ENCODE measurements at places on chromosomes 6 and 20.

GRCh38 chr6:141105481-141105880 lies 1027.2 kb upstream of the GJE1 start:
- no peak for DNase-seq

DNA sequence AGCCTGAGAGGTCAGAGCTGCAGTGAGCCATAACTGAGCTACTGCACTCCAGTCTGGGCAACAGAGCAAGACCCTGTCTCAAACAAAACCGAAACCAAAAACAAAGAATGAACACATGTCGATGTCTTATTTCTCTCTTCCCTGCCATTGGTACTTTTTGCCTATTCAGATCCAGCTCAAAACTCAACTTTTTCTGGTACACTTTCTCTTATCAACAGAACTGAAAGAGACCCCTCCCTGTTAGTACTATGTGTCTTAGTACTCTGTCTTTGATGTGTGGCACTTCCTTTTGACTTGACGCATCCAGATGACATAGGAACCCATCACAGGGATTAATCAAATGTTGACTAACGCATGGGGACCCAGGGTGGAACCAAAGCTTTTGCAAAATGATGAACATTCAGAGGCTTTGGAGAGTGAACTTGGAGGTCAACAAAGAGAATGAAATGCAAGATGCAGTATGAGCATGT lies 44.8 kb downstream of the AKAP12 start:
- DNase-seq: no peak

- DNase-seq: no peak
Measured at GRCh38 chr6:81984599-81984998, 232.1 kb upstream of the TENT5A start.

DNA sequence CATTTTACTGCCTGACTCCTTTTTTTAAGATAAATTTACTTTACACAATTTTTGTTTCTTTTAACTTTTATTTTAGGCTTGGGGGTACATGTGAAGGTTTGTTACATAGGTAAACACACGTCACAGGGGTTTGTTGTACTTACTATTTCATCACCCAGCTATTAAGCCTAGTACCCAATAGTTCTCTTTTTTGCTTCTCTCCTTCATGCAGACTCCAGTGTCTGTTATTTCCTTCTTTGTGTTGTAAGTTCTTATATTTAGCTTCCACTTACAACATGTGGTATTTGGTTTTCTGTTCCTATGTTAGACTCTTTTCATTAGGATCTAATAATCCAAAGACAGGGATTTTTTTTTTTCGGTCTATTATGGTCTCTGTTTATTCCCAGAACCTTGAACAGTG lies 83.5 kb upstream of the CCN6 start:
- no peak for DNase-seq

- DNase-seq: no peak
Measured at GRCh38 chr6:79666634-79667033, 35.5 kb downstream of the SH3BGRL2 start.

GRCh38 chr6:152983637-152984512 lies 1.0 kb upstream of the FBXO5 start:
- DNase-seq: peak; percentile 23

DNA sequence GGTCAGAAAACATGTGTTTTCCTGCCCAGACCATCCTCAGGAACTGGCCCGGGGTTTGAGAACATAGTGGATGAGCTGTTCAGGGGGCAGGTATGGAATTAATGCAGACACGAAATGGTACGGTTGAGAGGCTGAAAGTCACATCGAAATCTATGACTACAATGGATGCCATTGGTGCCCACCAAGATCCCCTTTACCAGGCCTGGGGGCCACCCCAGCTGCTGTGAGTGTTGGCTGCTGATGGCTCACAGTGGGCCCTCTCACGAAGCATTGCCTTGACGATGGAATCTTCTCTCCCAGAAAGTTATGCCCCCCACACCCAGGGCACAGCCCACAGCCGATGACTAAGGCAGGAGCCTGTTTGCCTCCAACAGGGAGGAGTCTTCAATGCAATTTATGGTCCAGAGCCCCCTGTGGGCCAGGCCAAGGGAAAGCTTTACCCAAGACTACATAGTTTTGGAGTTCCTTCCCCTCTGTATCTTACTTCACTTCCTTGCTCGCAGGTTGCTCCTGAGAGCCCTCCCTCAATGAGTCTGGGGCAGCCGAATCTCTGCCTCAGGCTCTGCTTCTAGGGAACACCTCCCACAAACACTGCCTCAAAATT lies 92.6 kb downstream of the BFSP1 start:
- no peak for DNase-seq

- no peak for DNase-seq
Measured at GRCh38 chr6:121823437-121823851, 388.0 kb downstream of the GJA1 start.

GRCh38 chr6:6657085-6657819 lies 68.7 kb downstream of the LY86 start:
- no peak for DNase-seq

- no peak for DNase-seq
Measured at GRCh38 chr6:157974967-157975366, 6.7 kb upstream of the SYNJ2 start.

DNA sequence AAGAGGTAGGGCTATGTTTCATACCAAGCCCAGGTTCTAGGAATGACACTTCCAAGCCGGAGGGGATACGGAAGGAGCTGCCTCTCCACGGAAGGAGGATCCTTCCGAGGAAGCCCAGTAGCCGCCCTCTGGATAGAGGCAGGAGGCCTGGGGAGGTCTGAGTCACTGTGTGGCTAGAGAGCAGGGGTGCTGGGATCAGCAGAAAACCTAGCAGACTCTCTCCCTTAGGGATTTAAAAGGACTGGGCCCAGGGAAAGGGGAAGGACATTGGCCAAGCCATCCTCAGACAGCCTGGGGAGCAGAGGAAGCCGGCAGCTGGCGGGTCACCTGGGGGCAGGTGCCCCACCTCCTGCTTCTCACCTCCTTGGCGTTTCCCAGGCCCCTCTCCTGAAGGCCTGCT lies 36.6 kb upstream of the NFATC2 start:
- DNase-seq: no peak

DNA sequence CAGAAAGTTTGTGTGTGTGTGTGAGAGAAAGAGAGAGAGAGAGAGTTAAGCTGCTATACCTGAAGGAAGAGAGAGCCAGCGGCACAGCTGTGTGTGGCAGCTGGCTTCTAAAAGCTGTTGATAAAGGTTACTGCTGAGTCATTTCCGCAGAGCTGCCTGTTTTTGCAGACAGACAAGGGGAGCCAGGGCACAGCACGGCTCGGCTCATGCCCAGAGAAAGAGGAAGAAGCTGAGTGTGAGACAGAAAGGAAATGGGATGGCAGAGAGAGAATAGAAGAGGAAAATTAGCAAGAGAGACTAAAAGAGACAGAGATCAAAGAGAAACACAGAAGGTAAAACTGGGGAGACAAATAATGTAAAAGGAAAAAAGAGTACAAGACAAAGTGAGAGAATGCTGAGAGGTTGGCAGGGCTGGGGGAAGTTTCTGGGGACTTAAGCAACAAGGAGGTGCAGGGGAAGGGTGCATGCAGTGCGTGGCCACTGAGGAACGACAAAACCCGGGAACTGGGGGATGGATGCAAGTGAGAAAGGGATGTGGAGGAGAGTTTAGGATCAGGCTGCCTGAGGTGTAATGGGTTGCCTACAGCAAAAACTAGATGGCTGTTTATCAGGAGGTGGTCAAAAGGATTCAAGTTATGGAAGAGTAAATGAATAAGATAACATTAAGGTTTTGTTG lies 22.7 kb downstream of the HLA-A start:
- DNase-seq: peak; percentile 44

DNA sequence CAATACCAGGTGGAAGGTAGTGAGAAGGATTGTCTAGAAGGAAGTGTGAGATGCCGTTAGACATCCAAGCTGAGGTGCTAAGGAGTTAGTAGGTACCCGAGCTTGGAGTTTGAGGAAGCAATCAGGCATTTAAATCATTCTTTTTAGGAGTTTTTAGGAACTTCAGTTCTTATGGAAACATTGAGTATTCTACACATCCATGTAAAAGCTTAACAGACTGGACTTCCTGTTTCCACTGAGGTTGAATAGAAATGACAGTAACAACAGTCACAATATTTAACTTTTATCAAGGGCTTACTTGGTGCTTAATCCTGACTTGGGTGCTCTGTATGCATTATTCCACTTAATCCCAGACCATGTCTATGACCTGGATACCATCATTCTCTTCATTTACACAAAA lies 136.4 kb downstream of the UST start:
- no peak for DNase-seq

DNA sequence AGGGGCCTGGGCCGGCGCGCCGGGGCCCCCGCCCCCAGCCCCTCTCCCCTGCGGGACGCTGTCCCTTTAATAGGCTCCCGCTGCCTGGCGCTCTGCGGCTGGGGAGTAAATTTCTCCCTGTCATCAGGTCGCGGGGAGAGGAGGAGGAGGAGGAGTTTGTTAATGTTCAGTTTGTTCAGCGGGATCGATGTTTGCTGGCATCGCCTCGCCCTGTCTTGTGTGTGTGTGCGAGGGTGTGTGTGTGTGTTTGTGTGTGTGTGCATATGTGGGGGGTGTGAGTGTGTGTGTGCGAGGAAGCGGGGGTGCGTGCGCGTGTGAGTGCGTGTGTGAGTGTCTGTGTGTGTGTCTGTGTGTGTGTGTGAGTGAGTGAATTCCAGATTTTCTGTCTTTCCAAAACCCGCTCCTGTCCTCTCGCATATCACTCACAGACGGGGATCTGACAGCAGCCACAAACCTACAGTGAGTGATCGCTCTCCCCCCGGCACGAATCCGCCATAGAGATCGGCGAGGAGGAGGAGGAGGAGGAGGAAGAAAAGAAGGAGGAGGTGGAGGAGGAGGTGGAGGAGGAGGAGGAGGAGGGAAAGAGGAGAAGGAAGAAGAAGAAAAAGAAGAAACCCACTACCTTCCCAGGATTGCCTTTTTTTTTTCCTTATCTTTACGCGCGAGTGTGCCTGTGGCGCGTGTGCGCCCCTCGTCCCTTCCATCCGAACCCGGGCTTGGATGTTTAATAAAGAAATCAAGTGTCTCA lies at the start of gene TSHZ2:
Gene TSHZ2, plus strand, starts transcription at position 169 of the 748 bp plus-strand sequence. CDS start 936 bp downstream, outside the sequence.
- peak; percentile 16 for DNase-seq

DNA sequence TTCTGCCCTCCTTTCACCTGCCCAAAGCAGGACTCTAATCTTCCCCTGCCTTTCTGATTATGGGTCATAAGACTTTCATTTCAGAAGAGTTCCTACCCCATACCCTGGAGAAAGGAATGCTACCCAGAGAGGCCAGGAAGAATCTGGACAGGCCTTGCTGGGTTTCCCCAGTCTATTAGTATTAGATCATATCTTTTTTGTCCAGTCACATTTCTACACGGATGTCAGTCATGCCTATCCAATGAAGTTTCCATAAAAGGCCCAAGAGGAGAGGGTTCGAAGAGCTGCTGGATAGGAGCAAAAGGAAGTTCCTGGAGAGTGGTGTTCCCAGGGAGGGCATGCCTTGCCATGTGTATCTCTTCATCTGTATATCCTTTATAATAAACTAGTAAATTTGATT lies 3.2 kb downstream of the POLH start:
- DNase-seq: no peak

GRCh38 chr6:38088829-38089228 lies 269.3 kb downstream of the ZFAND3 start:
- DNase-seq: no peak

DNA sequence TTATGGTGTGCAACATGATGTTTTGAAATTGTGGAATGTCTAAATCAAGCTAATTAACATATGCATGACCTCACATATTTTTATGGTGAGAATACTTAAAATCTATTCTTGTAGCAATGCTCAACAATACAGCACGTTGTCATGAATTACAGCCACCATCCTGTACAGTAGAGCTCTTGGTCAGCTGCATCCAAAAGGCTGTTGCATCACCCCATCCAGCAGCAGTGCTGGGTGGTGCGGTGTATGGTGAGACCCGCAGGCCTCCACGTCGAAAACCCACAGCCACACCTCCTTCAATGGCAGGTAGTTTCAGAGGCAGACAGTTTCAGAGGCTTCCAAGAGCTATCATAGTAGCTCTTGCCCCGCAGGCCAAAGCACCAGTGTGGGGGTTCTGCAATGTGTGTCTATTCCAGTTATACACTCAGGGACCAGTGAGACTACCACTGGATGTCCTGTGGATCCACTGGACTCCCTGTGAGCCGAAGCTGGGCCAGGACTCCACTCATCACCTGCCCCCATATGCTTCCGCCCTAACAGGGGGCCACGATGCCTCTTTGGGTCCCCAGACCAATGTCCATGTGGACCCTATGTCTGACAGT lies 23.4 kb downstream of the PACSIN1 start:
- DNase-seq: no peak

DNA sequence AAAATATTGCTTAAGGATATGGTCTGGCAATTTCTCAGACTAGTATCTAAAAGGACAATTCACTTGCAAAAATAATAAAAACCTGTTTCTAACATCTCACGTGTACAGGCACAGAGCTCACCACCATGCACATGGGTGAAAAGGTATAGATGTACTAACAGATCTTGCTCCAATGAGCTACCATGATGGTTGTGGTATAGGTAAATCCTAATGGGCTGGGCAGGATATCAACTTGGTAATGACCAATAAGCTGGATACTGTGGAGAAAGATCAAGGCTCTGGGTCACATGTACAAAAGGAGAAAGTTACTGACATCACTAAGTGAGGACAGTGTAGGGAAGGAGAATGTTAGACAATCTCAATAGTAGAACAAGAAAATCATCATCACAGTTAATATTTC lies 111.0 kb upstream of the NUP153 start:
- no peak for DNase-seq

GRCh38 chr6:15586503-15586902 lies 76.3 kb downstream of the DTNBP1 start:
- no peak for DNase-seq

All from activated naive CD4-positive, alpha-beta T cell (primary cell).